ENCODE measurements at places on chromosomes 7 and 10.

DNA sequence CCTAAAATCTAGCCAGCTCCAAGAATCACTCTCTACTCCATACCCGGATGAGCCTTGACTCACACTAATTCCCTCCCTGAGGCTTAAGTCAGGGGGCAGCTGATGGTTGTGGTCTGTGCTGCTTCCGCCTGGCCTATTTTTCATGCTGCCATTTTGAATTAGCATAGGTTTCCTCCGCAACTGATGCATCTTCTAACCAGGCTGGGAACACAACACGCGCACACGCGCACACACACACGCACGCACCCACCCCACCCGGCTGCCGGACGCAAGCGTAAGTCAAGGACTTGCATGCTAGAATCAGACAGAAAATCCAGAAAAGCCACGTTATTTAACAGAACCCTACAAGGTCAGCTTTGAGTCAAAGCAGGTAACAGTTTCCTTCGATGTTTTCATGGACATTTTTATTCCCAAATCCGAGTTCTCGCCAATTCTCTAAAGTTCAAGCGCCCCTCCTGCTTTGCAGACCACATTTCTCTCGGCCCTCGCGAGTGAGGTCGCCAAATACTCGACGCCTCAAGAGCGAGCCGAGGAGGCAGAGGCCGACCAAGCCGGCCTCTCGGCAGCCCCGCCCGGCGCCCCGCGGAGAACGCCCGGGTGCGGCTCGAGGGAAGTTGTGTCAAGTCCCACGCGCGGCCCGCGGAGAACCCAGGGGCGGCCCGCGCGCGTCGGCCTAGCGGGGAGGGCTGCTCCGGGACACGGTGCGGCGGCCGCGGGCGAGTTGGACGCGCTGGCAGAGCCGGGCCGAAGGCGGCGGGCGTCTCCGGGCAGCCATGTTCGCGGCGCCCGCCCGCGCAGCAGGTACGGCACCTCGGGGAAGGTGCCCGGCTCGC lies 961 bp downstream of the SCRN1 start:
- peak; percentile 37 for DNase-seq

GRCh38 chr7:155296006-155296787 lies 1.5 kb upstream of the INSIG1 start:
- DNase-seq, result no peak

- DNase-seq, result no peak
Measured at GRCh38 chr10:111338805-111339204, 262.0 kb downstream of the ADRA2A start.

DNA sequence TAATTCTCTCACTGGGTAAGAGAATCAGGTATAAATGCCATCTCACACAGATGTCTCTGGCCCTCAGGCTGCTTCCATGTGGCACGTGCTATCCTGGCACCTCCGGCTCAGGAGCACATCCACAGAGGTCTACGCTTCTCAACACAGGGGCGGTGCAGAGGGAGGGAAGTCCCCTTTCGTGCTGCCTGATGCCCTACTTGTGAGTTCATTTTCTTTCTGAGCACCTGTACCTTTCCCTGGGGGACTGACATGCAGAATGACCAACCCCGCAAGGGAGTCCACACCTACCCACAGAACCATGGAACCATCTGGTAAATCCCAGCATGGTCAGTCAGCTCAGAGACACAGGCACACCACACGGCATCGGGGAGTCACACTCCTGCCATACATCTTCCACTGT lies 99.0 kb upstream of the SAMD8 start:
- no peak for DNase-seq

GRCh38 chr7:113175525-113176104 lies 57.3 kb upstream of the SMIM30 start:
- DNase-seq, result no peak

DNA sequence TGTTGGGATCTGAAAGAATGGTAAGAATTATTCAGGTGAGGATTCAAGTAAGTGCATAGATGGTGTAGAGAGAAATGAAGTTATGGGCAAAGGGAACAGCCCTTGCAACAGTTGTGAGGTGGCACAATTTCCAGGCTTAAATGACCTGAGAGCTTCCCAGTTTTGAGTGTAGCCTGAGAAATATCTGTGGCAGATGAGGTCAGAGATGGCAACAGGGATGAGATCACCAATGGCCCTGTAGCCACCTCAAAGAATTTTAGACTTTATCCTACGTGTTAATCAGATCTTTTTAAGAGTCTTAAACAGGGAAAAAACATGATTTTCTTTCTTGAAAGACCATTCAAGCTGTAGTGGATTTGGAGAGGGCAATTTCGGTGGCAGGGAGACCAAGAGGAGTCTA lies 1.9 kb upstream of the NRF1 start:
- DNase-seq, result no peak

DNA sequence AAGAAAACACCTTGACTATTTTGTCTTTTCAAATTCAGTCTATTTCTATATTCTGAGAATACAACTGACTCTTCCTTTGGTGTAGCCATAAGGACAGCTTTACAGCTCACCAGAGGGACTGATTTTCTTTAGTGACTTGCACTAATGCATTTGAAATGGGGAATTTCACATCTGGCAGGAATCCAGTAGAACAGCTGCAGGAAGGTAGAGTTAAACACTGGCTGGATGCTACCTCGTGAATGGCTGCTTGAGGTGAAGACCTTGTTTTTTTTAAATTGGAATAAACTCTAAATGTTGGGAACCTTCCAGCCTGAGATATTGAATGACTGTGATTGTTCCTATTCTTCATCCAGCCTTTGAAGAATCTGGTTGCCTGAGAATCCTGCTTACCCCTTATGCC lies 139.5 kb upstream of the STK17A start:
- DNase-seq, result no peak

GRCh38 chr10:11975795-11976194 lies 66.8 kb downstream of the UPF2 start:
- DNase-seq, result no peak

- no peak for DNase-seq
Measured at GRCh38 chr7:50497968-50498367, 47.8 kb upstream of the FIGNL1 start.
